ENCODE measurements at places on chromosomes 5 and 9.
A peak's percentile ranks its signal among the peaks of the same experiment; 100 is the strongest.

DNA sequence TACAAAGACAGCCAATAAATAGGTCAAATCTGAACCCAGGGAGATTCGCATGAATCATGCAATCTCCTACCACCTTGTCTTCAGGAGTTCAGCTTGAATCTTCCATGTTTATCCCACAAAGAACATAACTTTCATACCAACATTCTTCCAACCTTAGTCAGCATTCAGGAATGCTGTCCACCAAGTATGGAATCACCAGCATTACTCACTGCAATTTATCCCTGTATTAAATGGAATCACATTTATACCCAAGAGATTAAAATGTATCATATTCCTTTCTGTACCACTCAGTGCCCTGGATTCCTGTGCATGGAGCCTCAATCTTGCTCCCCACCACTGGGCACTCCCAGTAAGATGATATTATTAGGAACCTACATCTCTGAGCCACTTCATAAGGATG, 162.6 kb downstream of the GLIS3 start:
- H3K27ac ChIP-seq, result peak overlapping the region; percentile 2
- H3K27me3 ChIP-seq, result no peaks in the 10 kb centered on the region
- no peak overlapping the region for H3K4me3 ChIP-seq
- H3K36me3 ChIP-seq, result no peaks in the 10 kb centered on the region

DNA sequence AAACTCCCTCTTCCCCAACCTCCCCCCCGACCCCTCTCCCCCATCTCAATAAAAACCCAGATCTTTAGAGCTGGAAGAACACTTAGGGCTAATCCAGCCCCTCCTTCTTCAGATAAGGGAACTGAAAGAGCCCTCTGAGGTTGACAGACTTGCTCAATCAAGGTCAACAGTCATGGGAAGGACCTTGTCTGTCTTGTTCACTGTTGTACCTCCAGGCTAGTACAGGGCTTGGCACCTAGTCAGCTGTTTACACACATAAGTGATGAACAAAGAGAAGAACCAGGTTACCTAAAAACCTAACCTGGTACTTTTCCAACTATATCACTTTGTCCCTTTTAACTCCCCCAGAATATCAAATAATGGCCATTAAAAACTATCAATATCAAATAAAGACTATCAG, 2.4 kb downstream of the TTC39B start:
- no peak overlapping the region for H3K4me3 ChIP-seq
- H3K27me3 ChIP-seq, result no peaks in the 10 kb centered on the region
- H3K4me1 ChIP-seq, result peaks cover 38% of the 10 kb centered on the region
- no peaks in the 10 kb centered on the region for H3K36me3 ChIP-seq

GRCh38 chr9:2214707-2215106, 199.6 kb downstream of the SMARCA2 start:
- no peak for DNase-seq
- H3K27me3 ChIP-seq, result no peaks in the 10 kb centered on the region
- H3K27ac ChIP-seq, result no peak overlapping the region
- H3K4me3 ChIP-seq, result no peak overlapping the region
- H3K4me1 ChIP-seq, result no peaks in the 10 kb centered on the region

DNA sequence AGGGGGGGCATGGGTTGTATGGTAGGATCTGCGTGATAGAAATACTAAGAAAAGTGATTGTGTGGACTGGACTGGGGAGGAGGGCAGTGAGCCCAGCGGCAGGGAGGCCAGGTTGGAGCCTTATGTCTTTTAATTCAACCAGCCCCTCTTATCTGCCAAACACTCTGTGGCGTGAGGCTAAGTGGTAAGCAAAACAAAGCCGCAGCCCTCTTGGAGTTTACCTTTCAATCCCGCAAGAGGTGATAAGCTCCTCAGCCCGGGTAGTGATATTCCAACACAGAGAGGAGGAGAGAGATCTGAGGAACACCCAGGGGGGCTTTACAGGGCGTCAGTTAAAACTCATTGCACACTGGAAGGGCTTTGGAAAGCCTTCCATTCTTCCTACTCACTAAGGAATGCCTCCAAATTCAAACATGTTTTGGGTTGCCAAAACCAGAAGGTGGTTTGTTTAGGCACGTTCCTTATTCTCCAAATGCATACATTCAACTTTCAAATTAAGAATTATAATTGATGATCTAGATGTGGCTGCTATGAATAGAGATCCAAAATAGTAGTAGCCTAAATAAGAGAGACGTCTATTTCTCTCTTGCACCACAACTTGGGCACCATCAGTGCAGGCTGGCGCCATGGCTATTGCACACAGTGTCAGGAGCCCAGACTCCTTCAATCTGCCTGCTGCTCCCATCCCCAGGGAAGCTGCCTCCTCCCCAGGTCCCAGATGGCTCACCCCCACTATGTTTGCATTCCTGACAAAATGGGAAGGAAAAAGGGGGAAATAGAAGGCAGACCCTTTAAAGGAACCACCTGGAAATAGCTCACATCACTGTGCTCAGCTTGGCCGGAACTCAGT, 75.1 kb upstream of the FSTL4 start:
- no peak overlapping the region for H3K4me3 ChIP-seq
- H3K27me3 ChIP-seq, result no peaks in the 10 kb centered on the region
- H3K27ac ChIP-seq, result no peak overlapping the region
- no peaks in the 10 kb centered on the region for H3K4me1 ChIP-seq

- no peaks in the 10 kb centered on the region for H3K36me3 ChIP-seq
- H3K4me3 ChIP-seq, result no peak overlapping the region
- H3K27ac ChIP-seq, result no peak overlapping the region
- H3K4me1 ChIP-seq, result no peaks in the 10 kb centered on the region
- no peak for DNase-seq
These were observed 157.3 kb downstream of the SPOCK1 start for GRCh38 chr5:137341831-137342230.

All from thoracic aorta (tissue), 2 donors.